ENCODE measurements at places on chromosomes 2 and 18.

DNA sequence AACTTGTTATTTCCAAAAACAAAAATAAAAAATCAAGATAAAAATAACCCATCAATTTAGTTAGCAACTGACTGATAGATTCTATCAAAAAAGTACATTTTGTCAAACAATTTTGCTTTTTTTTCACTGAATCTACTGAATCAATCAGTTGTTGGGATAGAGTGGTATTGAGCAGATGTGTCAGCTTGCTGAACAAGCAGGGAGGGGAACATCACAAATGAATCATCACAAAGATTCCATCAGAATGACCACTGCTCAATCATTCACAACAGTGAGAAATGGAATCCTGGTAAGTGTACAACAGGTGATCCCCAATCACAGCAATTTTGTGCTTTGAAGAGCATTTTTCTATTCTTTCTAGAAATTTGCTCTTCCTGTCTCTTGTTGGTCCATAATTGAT lies 12.3 kb upstream of the SLC14A2 start:
- DNase-seq = no peak

DNA sequence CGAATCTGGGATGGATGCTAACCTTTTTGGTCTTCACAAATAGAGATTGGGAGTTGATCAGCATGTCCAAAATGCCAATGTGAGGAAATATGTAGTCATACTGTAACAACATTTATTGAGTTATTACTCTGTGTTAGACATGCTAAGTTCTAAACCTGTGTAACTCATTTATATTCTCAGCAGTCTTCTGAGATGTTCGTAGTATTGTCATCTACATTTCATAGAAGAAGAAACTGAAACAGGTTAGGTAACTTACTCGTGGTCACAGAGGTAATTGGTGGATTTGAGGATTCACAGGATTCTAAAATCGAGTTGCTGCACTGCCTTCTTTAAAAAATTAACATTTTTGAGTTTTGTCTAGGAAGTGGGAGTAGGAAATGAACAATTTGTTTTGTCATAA lies 162.1 kb downstream of the UBE2E3 start:
- no peak for DNase-seq

DNA sequence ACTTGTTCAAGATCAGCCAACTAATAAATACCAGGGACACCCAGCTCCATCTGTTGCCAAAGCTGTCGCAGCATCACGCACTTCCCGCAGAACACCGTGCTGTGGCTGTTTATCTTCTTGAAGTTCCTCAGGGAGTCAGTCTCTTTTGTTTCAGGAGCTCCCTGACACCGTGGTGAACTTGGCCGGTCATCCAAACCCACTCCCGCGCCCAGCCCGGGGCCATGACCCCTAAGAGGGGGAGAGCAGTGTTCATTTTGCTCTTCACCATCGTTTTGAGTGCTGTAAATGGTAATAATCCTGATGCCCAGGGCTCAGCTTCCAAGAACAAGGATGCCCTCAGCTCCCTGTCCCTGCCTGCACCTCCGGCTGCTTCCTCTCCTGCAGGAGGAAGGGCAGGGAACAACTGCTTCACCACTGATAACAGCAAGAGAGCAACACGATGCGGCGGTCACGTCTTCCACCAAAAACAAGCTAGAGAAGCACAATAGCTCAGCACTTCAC lies 131.4 kb downstream of the SEPTIN10 start:
- DNase-seq = no peak

DNA sequence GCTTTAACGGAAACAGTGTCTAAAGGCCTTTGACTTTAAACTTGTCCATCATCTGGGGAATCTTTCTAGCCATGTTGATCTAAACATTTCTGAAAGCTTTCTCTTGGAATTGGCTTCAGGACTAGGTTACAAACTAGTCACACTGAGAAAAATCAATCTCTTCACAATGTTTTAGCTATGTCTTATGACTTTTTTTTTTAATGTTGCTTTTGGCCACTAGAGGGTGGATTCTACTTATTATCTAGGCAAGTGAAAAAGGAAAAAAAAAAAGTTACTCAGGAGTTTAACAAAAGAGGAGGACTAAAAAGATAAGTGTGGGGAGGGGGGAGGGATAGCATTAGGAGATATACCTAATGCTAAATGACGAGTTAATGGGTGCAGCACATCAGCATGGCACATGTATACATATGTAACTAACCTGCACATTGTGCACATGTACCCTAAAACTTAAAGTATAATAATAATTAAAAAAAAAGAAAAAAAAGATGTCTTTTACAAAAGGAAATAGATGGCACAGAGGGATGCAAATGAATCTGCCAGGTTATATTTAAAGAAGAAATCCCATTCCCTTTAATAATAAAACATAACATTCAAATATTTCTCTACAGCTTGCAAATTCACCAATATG lies 160.4 kb upstream of the PID1 start:
- DNase-seq = no peak

GRCh38 chr2:86807468-86808275 lies 17.0 kb upstream of the CD8A start:
- DNase-seq = peak; percentile 63

Measured in central memory CD8-positive, alpha-beta T cell (primary cell).